ENCODE measurements at places on chromosomes 1 and 21. TPM values are rescaled to one million over a fixed set of nuclear protein-coding genes. Genes with fewer than 3 reads are reported as not detected.

The CNKSR1 gene
- total RNA-seq: 0.30 TPM

The KRTAP11-1 gene
- total RNA-seq: not detected

The FAM72A gene
- 2.1 TPM for total RNA-seq

The WDR64 gene
- total RNA-seq: not detected

The CD1B gene
- not detected for total RNA-seq

All from smooth muscle cell of the umbilical artery (primary cell).